ENCODE measurements at places on chromosomes 6 and 20. TPM values are rescaled to one million over a fixed set of nuclear protein-coding genes. Genes with fewer than 3 reads are reported as not detected.

ZFP57 gene
- not detected for total RNA-seq

MACROD2 gene
- 5.8 TPM for total RNA-seq

AVP gene
- total RNA-seq: not detected

SRMS gene
- not detected for total RNA-seq

SPATA25 gene
- 4.3 TPM for total RNA-seq

MOG gene
- not detected for total RNA-seq

DLK2 gene
- not detected for total RNA-seq

SULF2 gene
- 14.6 TPM for total RNA-seq

- H3K27ac ChIP-seq: no peak overlapping the region
- DNase-seq: no peak
- peaks cover 28% of the 10 kb centered on the region for H3K4me1 ChIP-seq
- peaks cover 56% of the 10 kb centered on the region for H3K27me3 ChIP-seq
Measured at GRCh38 chr6:135182071-135183001, 1.2 kb downstream of the MYB start.

GRCh38 chr6:10458287-10458686, 43.4 kb upstream of the TFAP2A start:
- H3K27me3 ChIP-seq: no peaks in the 10 kb centered on the region
- no peak overlapping the region for H3K27ac ChIP-seq
- no peaks in the 10 kb centered on the region for H3K4me1 ChIP-seq
- no peaks in the 10 kb centered on the region for H3K36me3 ChIP-seq
- no peak overlapping the region for H3K4me3 ChIP-seq
- DNase-seq: no peak

GRCh38 chr20:4470375-4470774, 251.3 kb upstream of the PRND start:
- H3K27me3 ChIP-seq: no peaks in the 10 kb centered on the region
- no peak overlapping the region for H3K4me3 ChIP-seq
- no peak for DNase-seq
- no peak overlapping the region for H3K27ac ChIP-seq

DNA sequence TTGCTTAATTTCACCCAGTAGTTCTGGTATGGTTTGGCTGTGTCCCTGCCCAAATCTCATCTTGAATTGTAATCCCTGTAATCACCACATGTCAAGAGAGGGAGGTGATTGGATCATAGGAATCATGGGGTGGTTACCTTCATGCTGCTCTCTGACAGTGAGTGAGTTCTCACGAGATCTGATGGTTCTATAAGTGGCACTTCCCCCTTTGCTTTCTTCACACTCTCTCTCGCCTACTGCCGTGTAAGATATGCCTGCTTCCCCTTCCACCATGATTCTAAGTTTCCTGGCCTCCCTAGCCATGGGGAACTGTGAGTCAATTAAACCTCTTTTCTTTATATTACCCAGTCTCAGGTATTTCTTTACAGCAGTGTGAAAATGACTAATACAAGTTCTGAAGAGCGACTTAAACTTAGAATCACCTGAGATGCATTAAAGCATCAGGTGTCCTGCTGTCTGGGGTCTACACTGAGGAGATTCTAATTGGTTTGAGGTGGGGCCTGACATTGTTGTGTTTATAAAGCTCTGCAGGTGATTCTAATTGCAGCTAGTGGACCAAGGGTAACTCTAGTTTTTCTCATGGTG, 82.1 kb upstream of the DTNBP1 start:
- H3K27ac ChIP-seq: no peak overlapping the region
- H3K27me3 ChIP-seq: no peaks in the 10 kb centered on the region
- H3K4me3 ChIP-seq: no peak overlapping the region
- no peaks in the 10 kb centered on the region for H3K4me1 ChIP-seq

DNA sequence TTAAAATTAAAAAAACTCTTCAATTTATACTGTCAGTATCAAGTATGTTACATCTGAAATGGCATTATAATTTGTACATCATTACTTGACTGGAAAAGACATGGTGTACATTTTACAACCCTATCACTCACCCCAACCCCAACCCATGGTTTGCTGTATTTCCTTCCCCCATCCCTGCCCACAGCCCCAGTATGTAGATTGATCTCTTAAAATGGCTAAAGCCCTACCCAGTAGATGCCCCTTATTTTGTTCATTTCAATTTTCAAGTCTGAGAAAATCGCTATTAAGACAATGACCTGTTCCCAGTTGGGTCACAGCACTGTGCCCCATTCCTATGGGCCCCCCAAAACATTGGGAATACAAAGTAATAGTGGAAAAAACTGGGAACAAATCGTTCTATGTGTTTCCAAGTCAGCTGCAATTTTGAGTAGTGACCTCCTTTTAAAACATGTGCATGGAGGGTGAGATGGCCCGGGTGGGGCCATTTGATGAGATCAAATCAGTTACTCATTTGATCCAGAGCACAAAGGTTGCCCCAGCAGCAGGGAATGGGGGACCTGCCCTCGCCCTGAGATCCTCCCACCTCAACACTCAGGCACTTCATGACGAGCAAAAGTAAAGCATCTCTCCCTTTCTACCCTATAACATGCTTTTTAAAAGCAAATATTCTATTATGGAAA, 13.3 kb downstream of the EZR start:
- H3K27ac ChIP-seq: no peak overlapping the region
- no peak overlapping the region for H3K4me3 ChIP-seq
- no peaks in the 10 kb centered on the region for H3K27me3 ChIP-seq
- no peaks in the 10 kb centered on the region for H3K36me3 ChIP-seq
- H3K4me1 ChIP-seq: no peaks in the 10 kb centered on the region
- DNase-seq: no peak

- no peak overlapping the region for H3K27ac ChIP-seq
- H3K27me3 ChIP-seq: no peaks in the 10 kb centered on the region
- no peaks in the 10 kb centered on the region for H3K4me1 ChIP-seq
- H3K4me3 ChIP-seq: no peak overlapping the region
Measured at GRCh38 chr20:57649617-57650015, 29.4 kb upstream of the ZBP1 start.

DNA sequence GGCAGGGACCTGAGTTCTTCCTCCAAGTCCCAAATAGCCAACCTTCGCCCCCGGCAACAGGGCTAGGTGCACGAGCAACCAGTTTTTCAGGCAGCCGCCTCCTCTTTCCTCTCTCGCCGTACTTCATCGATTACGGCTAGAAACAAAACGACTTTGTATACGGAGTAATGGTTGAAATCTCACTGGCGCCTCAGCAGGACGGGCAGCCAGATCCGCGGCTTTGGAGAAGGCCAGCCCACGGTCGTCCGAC, 333 bp upstream of the SMIM13 start:
- peaks cover 24% of the 10 kb centered on the region for H3K4me1 ChIP-seq
- peak overlapping the region; percentile 98 for H3K27ac ChIP-seq
- no peaks in the 10 kb centered on the region for H3K36me3 ChIP-seq
- H3K27me3 ChIP-seq: no peaks in the 10 kb centered on the region

DNA sequence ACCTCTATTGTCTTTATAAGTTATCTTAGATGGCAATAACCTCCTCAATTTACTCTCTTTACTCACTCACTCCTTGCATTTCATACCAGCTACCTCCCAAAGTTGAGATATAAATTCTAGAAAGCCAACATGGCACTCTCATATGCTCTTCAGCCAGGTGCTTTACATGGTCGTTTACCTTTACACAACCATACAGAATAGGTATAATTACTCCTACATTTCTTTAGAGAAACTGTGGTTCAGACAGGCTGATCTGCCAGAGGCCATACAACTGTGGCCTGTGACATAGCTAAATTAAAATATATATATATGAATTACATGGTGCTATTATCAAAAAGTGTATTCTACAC, 45.7 kb downstream of the HBS1L start:
- H3K4me3 ChIP-seq: no peak overlapping the region
- H3K27ac ChIP-seq: no peak overlapping the region
- H3K36me3 ChIP-seq: no peaks in the 10 kb centered on the region
- H3K27me3 ChIP-seq: no peaks in the 10 kb centered on the region

- DNase-seq: no peak
- no peaks in the 10 kb centered on the region for H3K27me3 ChIP-seq
- no peaks in the 10 kb centered on the region for H3K36me3 ChIP-seq
- H3K27ac ChIP-seq: no peak overlapping the region
Measured at GRCh38 chr6:131492932-131493573, 80.0 kb upstream of the ARG1 start.

- no peaks in the 10 kb centered on the region for H3K36me3 ChIP-seq
- no peak overlapping the region for H3K4me3 ChIP-seq
- no peaks in the 10 kb centered on the region for H3K27me3 ChIP-seq
- H3K4me1 ChIP-seq: peaks cover 46% of the 10 kb centered on the region
Measured at GRCh38 chr20:56842056-56842455, 212.9 kb downstream of the TFAP2C start.

GRCh38 chr20:63132715-63133471, 83.0 kb downstream of the YTHDF1 start:
- H3K4me3 ChIP-seq: no peak overlapping the region
- H3K27me3 ChIP-seq: peaks cover 60% of the 10 kb centered on the region
- H3K4me1 ChIP-seq: no peaks in the 10 kb centered on the region
- H3K27ac ChIP-seq: no peak overlapping the region
- no peaks in the 10 kb centered on the region for H3K36me3 ChIP-seq

DNA sequence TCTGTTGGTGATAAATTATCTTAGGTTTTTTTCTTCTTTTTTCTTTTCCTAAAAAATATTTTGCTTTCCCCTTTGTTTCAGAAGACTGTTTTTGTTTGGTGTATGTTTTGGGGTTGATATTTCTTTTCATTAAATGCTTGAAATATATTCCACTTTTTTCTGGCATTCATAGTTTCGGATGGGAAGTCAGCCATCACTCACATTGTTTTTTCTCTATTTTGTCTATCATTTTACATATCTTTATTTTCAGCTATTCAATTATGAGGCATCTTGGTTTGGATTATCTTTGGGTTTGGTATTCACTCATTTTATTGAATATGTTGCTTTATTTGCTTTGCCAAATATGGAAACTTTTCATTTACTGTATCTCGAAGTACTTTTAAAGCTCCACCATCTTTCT, 600.5 kb upstream of the EYS start:
- no peak overlapping the region for H3K27ac ChIP-seq
- no peaks in the 10 kb centered on the region for H3K36me3 ChIP-seq
- H3K27me3 ChIP-seq: no peaks in the 10 kb centered on the region

DNA sequence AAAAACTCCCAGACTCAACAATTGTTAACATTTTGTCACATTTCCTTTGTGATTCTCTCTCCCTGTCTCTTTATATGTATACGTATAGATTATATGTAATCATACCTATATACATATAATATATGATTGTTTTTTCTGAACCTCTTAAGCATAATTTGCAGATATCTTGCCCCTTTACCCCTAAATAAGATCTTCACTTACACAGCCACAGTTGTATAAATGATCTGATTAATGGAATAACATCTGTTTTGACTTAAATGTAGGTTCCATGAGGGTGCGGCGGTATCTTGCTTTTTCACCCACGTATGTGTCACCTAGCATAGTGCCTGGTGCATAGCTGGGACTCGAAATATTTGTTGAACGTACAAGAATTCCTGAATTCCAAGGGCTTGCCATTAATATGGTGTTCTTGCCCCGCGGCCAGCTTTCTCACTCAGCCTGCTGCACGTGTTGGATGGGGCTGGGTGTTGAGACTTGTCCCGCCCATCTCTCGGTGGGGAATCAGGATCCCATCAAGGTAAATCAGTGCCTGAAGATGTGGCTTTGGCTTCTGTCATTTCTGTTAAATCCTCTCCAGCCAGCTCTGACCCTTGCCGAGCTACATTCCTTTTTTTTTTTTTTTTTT, 10.4 kb upstream of the MANBAL start:
- no peak overlapping the region for H3K4me3 ChIP-seq
- H3K27me3 ChIP-seq: no peaks in the 10 kb centered on the region
- no peaks in the 10 kb centered on the region for H3K36me3 ChIP-seq

GRCh38 chr6:79713701-79714322, 82.7 kb downstream of the SH3BGRL2 start:
- H3K4me1 ChIP-seq: no peaks in the 10 kb centered on the region
- no peaks in the 10 kb centered on the region for H3K36me3 ChIP-seq
- no peak overlapping the region for H3K27ac ChIP-seq
- DNase-seq: no peak
- no peaks in the 10 kb centered on the region for H3K27me3 ChIP-seq

DNA sequence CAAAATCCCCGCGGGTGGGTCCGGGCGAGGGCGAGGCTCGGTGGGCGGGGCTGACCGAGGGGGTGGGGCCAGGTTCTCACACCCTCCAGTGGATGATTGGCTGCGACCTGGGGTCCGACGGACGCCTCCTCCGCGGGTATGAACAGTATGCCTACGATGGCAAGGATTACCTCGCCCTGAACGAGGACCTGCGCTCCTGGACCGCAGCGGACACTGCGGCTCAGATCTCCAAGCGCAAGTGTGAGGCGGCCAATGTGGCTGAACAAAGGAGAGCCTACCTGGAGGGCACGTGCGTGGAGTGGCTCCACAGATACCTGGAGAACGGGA, 809 bp downstream of the HLA-G start:
- peak overlapping the region; percentile 32 for H3K4me3 ChIP-seq
- H3K27me3 ChIP-seq: no peaks in the 10 kb centered on the region
- no peak overlapping the region for H3K27ac ChIP-seq

GRCh38 chr6:14075095-14075503, 42.5 kb upstream of the CD83 start:
- no peaks in the 10 kb centered on the region for H3K36me3 ChIP-seq
- peak overlapping the region; percentile 43 for H3K4me3 ChIP-seq
- peak overlapping the region; percentile 51 for H3K27ac ChIP-seq
- H3K27me3 ChIP-seq: no peaks in the 10 kb centered on the region
- H3K4me1 ChIP-seq: peaks cover 7% of the 10 kb centered on the region
- DNase-seq: no peak

GRCh38 chr6:109284675-109285074, 97.6 kb downstream of the CD164 start:
- DNase-seq: no peak
- no peaks in the 10 kb centered on the region for H3K4me1 ChIP-seq
- H3K27ac ChIP-seq: no peak overlapping the region

DNA sequence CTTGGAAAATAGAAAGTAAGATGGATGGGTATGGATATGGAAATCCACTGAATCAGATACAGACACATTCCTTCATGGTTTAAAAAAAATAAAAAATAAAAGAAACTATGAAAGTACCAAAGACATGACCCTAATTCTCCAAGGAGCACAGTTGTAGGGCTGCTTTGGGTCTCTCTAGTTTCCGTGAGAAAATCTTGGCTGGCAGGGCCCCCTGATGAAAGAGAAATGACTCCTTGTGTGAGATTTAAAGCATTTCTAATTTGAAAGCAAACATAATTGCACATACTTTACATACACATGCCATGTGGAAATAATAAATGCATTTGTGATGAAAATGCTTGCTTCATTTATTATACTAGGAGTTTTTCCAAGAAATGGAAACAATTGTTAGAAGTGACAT, 593.9 kb upstream of the BTBD3 start:
- H3K27me3 ChIP-seq: no peaks in the 10 kb centered on the region
- no peak overlapping the region for H3K4me3 ChIP-seq
- H3K4me1 ChIP-seq: no peaks in the 10 kb centered on the region
- DNase-seq: no peak

Data from sigmoid colon (tissue), 7 donors.